ENCODE measurements at places on chromosomes 3 and 15. TPM values are rescaled to one million over a fixed set of nuclear protein-coding genes. Genes with fewer than 3 reads are reported as not detected.

RAB6B gene
- 12.3 TPM for total RNA-seq

FGD5 gene
- total RNA-seq = 7.8 TPM

RNF13 gene
- 23.4 TPM for total RNA-seq

SI gene
- total RNA-seq = not detected

ANKRD63 gene
- 0.26 TPM for total RNA-seq

ZNF502 gene
- not detected for total RNA-seq

KLHL40 gene
- total RNA-seq = not detected

CHL1 gene
- 0.04 TPM for total RNA-seq

SMCO1 gene
- total RNA-seq = not detected

DNASE1L3 gene
- total RNA-seq = not detected

LRRIQ4 gene
- 0.26 TPM for total RNA-seq

C3orf85 gene
- not detected for total RNA-seq

CORO2B gene
- total RNA-seq = 3.2 TPM

DLL4 gene
- 0.35 TPM for total RNA-seq

AMOTL2 gene
- 30.9 TPM for total RNA-seq

COL6A5 gene
- total RNA-seq = 0.04 TPM

ARRDC4 gene
- total RNA-seq = 8.1 TPM

ZBED2 gene
- total RNA-seq = not detected

ARPP21 gene
- not detected for total RNA-seq

FOXB1 gene
- total RNA-seq = 3.7 TPM

DTWD1 gene
- 26.7 TPM for total RNA-seq

SLC22A13 gene
- not detected for total RNA-seq
